Calu3 (cell line): ENCODE measurements at places on chromosomes 16 and 17.

GRCh38 chr17:35630530-35631148 is 43.5 kb downstream of the AP2B1 start:
- peaks cover 35% of the 10 kb centered on the region for H3K36me3 ChIP-seq
- H3K4me3 ChIP-seq: no peak overlapping the region
- peaks cover 14% of the 10 kb centered on the region for H3K4me1 ChIP-seq
- no peak overlapping the region for H3K27ac ChIP-seq

DNA sequence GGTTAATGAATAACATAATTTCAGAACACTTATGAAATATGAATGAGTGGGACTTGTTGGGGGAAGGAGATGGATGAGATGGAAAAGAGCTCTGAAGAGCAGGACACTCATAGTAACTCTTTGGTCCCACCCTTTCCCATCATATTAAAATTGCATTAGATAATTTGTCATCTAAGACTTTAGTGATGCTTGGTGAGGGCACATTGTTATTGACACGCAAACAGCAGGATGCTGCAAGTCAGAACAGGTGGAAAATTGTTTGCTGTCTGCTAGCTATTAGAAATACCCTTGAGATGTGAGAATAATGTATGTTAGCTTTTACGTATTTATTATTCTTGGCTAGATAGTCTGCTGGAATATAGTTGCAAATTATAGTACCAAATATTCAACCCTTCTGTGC is 75.7 kb downstream of the TANC2 start:
- no peak for DNase-seq
- peaks cover 17% of the 10 kb centered on the region for H3K4me1 ChIP-seq
- H3K27ac ChIP-seq: no peak overlapping the region
- H3K4me3 ChIP-seq: no peak overlapping the region
- no peaks in the 10 kb centered on the region for H3K36me3 ChIP-seq

GRCh38 chr16:68003031-68003430 is 3.7 kb upstream of the DPEP2 start:
- H3K27me3 ChIP-seq: peaks cover 12% of the 10 kb centered on the region
- no peak for DNase-seq
- H3K27ac ChIP-seq: no peak overlapping the region

DNA sequence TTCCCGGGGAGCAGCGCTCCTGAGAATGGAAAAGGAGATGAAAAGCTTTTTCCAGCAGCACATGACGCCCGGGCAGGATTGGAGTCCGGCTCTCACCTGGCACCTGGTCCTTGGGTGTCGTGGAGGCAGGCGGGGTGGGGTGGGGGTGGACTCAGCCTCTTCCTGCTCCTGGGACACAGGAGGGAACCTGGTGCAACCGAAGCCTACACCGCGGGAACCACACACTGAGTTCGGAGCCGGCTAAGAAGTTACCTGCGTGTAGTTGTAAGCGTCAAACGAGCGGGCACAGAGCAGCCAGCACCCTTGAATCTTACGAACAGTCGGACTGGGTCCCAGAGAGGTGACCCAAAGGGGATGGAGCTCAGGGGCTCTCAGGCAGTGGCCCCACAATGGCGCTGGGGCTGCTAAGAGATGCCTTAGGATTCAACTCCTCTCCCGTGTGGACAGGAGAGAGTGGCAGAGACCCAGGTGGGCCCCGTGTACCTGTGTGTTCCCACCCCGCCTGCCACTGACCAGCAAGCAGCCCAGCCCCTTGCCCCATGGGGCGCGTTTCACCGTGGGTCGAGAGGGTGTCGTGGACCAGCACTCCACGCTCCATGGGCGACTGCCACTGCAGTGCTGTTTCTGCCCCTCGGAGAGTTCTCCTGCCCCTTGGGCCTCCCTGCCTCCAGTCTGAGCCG is 105.8 kb upstream of the METRNL start:
- H3K4me1 ChIP-seq: no peaks in the 10 kb centered on the region
- no peak for DNase-seq
- H3K27me3 ChIP-seq: no peaks in the 10 kb centered on the region

- H3K27ac ChIP-seq: peak overlapping the region; percentile 100
- H3K4me1 ChIP-seq: peaks cover 22% of the 10 kb centered on the region
- peaks cover 12% of the 10 kb centered on the region for H3K27me3 ChIP-seq
- peaks cover 76% of the 10 kb centered on the region for H3K36me3 ChIP-seq
- DNase-seq: no peak
These were observed 4.4 kb upstream of the UNK start for GRCh38 chr17:75779987-75780889.

GRCh38 chr17:73902416-73903181 is 258.4 kb upstream of the SDK2 start:
- H3K27me3 ChIP-seq: peaks cover 65% of the 10 kb centered on the region
- DNase-seq: no peak
- no peak overlapping the region for H3K4me3 ChIP-seq
- no peaks in the 10 kb centered on the region for H3K36me3 ChIP-seq
- no peak overlapping the region for H3K27ac ChIP-seq
- no peaks in the 10 kb centered on the region for H3K4me1 ChIP-seq

GRCh38 chr17:42065201-42065600 is 14.8 kb upstream of the C17orf113 start:
- H3K36me3 ChIP-seq: no peaks in the 10 kb centered on the region
- peaks cover 62% of the 10 kb centered on the region for H3K27me3 ChIP-seq
- H3K4me3 ChIP-seq: no peak overlapping the region
- H3K4me1 ChIP-seq: no peaks in the 10 kb centered on the region

DNA sequence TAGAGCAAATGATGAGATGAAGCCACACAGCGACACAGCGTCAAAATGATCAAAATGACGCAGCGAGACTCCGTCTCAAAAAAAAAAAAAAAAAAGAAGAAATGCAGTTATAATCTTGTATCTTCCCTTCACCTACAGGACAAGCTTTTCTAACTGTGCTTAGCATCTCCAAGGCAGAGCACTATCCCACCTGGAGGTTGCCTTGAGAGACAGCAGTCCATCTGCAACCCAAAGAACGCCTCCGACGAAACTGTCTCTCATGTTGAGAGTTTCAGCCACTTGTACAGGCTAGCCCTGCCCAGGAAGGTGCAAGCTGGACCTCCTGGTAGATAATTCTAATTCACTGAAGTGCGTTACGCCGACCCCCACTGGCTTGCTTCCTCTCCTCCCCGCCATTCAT is 46.7 kb upstream of the GCSH start:
- peaks cover 55% of the 10 kb centered on the region for H3K4me1 ChIP-seq
- peaks cover 25% of the 10 kb centered on the region for H3K36me3 ChIP-seq

GRCh38 chr16:89295915-89296314 is 78.4 kb downstream of the ZNF778 start:
- peak overlapping the region; percentile 62 for H3K27ac ChIP-seq
- H3K4me1 ChIP-seq: peaks cover 27% of the 10 kb centered on the region
- no peak overlapping the region for H3K4me3 ChIP-seq
- DNase-seq: no peak
- H3K36me3 ChIP-seq: peaks cover 77% of the 10 kb centered on the region

DNA sequence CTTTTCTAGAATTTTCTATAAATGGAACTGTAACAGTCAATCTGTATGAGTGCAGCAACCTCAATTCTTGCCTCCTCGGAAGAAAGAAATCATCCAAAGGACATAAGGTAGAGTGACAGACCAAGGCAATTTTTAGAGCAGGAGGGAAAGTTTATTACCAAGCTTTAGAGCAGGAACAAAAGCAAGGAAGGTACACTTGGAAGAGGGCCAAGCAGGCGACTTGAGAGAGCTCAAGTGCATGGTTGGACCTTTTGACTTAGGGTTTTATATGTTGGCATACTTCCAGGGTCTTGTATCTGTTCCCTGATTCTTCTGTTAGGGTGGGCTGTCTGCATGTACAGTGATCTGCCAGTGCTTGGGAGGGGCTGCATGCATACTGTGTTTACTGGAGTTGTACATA is 50.3 kb downstream of the SCNN1G start:
- H3K27ac ChIP-seq: no peak overlapping the region
- no peak overlapping the region for H3K4me3 ChIP-seq
- H3K4me1 ChIP-seq: no peaks in the 10 kb centered on the region
- peaks cover 5% of the 10 kb centered on the region for H3K36me3 ChIP-seq
- peaks cover 28% of the 10 kb centered on the region for H3K27me3 ChIP-seq

GRCh38 chr17:63517825-63518534 is 5.2 kb upstream of the KCNH6 start:
- H3K4me1 ChIP-seq: peaks cover 20% of the 10 kb centered on the region
- DNase-seq: no peak
- peaks cover 42% of the 10 kb centered on the region for H3K27me3 ChIP-seq
- no peak overlapping the region for H3K4me3 ChIP-seq
- H3K36me3 ChIP-seq: no peaks in the 10 kb centered on the region
- no peak overlapping the region for H3K27ac ChIP-seq

DNA sequence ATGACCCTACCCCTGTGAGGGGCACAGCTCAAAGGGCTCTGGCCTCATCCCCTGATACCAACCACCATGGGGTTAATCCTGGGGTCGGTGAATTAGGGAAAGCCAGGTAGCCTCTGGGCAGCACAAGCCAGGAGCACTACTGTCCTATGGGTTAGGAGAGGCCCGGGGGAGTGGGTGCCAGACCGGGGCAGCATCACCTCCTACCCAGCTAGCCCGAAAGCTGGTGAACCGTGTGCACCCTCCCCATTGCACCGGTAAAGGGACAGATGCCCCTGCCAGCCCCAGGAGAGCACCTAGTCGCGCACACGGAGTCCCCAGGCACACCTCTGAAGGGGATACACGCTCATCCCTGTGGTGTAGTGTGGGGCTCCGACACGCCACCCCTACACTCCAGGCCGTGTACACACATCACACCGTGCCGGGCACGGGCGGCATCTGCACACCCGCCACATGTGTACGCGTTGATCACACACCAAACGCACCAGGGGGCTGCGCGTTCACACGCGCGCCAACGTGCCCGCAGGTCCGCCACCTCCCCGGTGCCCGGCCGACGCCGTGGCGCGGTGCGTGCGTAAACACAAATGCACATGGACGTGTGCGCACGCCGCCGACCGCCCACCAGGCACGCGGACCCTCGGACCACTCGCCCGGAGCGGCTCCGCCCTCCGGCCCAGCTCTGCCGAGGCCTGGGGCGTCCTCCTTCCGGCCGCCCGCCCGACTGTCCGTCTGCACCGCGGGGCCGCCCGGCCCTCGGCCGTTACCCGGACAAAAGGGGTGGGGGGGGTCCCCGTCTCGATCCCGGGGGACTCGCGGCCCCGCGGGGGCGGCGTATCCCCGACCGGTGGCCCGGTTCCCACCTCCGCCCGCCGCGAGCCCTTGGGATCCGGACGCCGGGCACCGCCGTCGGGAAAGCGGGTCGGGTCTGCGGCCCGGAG is 785 bp downstream of the UBALD1 start:
- peaks cover 65% of the 10 kb centered on the region for H3K36me3 ChIP-seq
- H3K4me1 ChIP-seq: peaks cover 24% of the 10 kb centered on the region
- H3K27ac ChIP-seq: peak overlapping the region; percentile 70
- H3K27me3 ChIP-seq: no peaks in the 10 kb centered on the region
- peak; percentile 46 for DNase-seq

GRCh38 chr16:12815361-12815760 is 11.7 kb upstream of the CPPED1 start:
- DNase-seq: no peak
- H3K27ac ChIP-seq: no peak overlapping the region
- no peaks in the 10 kb centered on the region for H3K36me3 ChIP-seq

- no peak overlapping the region for H3K4me3 ChIP-seq
- peaks cover 38% of the 10 kb centered on the region for H3K4me1 ChIP-seq
- H3K36me3 ChIP-seq: peaks cover 18% of the 10 kb centered on the region
- H3K27me3 ChIP-seq: no peaks in the 10 kb centered on the region
These were observed 31.9 kb downstream of the COG1 start for GRCh38 chr17:73224663-73225305.

DNA sequence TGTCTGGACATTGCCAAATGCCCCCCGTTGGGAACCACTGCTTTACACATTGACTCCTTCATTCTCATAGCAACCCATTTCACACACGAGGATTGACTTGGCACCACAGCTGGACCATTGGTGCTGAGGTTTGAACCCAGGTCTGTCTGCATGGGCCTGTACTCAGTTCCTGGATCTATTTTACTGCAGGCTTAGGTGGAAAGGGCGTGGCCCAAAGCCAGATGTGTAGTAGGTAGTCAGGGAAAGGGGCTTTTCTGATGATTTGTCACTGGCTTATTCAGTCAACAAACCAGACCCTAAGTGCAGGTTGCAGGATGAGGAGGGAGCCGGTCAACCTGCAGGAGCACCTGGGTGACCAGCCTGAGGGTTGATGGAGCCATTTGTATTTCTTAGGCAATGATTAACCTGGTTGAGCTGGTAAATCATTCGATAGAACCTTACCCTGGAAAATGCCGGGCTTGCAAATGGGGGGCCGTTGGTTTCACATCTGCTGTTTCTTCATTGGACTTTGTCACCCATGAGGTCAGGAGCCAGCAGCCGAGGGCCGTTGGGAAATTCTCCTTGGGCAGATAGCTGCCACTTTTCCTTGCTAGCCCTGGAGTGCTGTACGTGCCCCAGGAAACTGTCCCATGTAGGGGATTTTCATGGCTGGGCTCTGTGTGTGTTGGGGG is 104.4 kb downstream of the CMIP start:
- peak; percentile 69 for DNase-seq
- H3K4me3 ChIP-seq: peak overlapping the region; percentile 39
- no peaks in the 10 kb centered on the region for H3K27me3 ChIP-seq
- peaks cover 21% of the 10 kb centered on the region for H3K36me3 ChIP-seq
- peak overlapping the region; percentile 13 for H3K27ac ChIP-seq

DNA sequence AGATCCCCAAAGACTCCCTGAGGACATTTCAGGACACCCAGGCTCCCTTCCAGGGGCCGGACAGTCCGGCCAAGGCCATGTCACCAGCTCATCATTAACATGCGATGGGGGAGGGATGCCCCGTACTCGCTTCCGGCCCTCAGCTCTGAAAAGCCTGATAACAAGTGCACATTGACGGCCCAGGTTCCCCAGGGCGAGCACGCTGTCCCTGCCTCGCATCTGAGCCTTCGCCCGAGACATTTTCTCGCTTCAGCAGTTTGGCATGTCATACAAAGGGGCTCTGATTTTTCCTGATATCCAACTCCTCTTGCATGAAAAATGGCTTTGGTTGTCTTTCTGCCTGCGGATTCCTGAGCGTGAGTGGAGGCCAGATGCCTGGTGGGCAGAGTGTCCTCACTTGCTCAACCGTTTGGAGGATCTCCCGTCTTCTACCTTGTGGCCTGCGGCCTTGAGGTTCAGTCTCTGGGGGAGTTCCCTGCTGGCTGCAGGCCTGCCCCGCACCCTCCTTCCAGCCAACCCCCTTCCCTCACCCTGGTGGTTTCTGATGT is 14.1 kb downstream of the CACNG4 start:
- no peaks in the 10 kb centered on the region for H3K36me3 ChIP-seq
- no peak overlapping the region for H3K4me3 ChIP-seq
- H3K27ac ChIP-seq: no peak overlapping the region

DNA sequence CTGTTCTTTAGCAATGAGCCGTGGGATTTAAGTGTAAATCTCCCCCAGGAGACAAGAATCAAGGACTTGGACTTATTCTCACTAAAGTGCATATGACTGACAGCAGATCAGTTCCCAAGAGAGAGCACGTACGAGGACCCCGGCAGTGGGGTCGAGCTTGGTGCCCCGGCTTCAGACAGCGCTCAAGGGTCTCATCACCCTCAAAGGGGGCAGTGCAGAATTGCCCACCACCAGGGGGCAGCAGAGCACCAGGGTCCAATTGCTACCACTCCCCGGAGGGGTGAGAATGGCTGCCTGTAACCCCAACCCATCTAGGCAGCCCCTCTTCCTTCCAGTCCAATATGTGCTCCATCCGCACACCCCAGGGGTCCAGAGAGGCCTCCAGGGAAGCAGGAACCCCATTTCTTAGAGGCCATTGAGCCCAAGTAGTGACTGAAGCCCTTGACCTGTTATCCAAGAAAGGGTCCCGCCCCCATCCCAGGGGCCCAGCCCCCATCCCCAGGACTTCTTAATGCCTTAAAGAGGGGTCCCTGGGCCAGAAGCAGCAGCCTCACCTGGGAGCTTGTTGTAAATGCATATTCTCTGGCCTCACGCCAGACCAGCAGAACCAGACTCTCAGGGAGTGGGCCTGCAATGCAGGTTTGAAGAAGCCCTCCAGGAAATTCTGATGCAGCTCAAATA is 86.1 kb downstream of the ZDHHC7 start:
- H3K36me3 ChIP-seq: no peaks in the 10 kb centered on the region
- peaks cover 34% of the 10 kb centered on the region for H3K27me3 ChIP-seq
- no peak overlapping the region for H3K27ac ChIP-seq
- no peak overlapping the region for H3K4me3 ChIP-seq
